Right ventricle myocardium inferior (tissue), 1 donor: ENCODE measurements at places on chromosomes 1 and 21.
A peak's percentile ranks its signal among the peaks of the same experiment; 100 is the strongest.

- DNase-seq: no peak
These were observed 55.8 kb downstream of the SUSD4 start for GRCh38 chr1:223308136-223308535.

GRCh38 chr1:98322086-98322485, 339.4 kb upstream of the SNX7 start:
- DNase-seq: no peak

- no peak for DNase-seq
These were observed 306.6 kb upstream of the PRMT6 start for GRCh38 chr1:106749906-106750305.

- no peak for DNase-seq
These were observed 4.8 kb upstream of the GNPAT start for GRCh38 chr1:231236208-231236591.

- DNase-seq: no peak
These were observed 63.3 kb upstream of the PARP1 start for GRCh38 chr1:226470921-226471866.

GRCh38 chr1:224617410-224618355, 1.6 kb downstream of the CNIH3 start:
- no peak for DNase-seq

DNA sequence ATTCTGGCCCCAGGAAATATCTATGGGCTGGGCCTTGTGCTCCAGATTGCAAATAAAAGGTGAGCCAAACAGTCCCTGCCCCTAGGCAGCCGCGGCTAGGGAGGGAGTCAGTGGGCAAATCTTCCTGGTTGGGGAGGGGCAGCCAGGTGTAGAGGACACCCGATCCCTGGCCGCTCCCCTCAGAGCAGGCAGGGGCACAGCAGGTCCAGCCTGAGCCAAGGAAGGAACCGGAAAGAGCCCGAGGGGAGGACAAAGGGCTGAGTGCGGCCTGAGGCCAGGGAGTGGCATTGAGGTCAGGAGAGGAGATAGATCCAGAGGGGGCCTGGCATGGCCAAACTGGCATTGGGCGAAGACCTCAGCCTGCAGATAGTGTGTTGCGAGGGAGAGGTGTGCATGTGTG, 36.6 kb upstream of the ARF1 start:
- DNase-seq: no peak

GRCh38 chr1:183273300-183273699, 87.2 kb downstream of the LAMC2 start:
- DNase-seq: no peak

DNA sequence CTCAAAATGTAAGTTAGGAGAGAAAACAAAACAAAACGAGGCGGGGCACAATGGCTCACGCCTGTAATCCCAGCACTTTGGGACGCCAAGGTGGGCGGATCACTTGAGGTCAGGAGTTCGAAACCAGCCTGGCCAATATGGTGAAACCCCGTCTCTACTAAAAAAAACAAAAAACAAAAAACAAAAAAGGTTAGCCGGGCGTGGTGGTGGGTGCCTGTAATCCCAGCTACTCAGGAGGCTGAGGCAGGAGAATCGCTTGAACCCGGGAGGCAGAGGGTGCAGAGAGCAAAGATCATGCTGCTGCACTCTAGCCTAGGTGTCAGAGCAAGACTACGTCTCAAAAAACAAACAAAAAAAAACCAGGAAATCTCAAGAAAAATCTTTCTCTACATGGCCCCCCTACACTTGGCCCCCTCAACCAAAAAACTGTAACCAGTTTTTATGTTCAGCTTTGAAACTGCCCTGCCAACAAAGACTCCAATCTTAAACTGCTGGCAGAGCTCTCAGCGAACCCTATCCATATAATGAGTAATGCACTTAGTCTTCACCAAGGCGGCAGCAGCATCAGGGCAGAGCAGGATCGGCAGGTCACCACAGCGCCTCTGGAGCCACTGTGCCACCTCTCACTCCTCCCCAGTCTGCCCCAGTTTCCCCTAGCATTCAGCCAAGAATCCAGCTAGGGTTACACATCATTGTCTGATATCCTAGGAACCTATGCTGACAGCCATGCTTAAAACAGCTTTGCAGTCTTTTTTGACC, 71.7 kb downstream of the JAK1 start:
- no peak for DNase-seq

GRCh38 chr1:184858288-184858687, 103.6 kb upstream of the EDEM3 start:
- DNase-seq: no peak

- DNase-seq: no peak
These were observed 24.1 kb upstream of the DESI2 start for GRCh38 chr1:244628789-244629188.

DNA sequence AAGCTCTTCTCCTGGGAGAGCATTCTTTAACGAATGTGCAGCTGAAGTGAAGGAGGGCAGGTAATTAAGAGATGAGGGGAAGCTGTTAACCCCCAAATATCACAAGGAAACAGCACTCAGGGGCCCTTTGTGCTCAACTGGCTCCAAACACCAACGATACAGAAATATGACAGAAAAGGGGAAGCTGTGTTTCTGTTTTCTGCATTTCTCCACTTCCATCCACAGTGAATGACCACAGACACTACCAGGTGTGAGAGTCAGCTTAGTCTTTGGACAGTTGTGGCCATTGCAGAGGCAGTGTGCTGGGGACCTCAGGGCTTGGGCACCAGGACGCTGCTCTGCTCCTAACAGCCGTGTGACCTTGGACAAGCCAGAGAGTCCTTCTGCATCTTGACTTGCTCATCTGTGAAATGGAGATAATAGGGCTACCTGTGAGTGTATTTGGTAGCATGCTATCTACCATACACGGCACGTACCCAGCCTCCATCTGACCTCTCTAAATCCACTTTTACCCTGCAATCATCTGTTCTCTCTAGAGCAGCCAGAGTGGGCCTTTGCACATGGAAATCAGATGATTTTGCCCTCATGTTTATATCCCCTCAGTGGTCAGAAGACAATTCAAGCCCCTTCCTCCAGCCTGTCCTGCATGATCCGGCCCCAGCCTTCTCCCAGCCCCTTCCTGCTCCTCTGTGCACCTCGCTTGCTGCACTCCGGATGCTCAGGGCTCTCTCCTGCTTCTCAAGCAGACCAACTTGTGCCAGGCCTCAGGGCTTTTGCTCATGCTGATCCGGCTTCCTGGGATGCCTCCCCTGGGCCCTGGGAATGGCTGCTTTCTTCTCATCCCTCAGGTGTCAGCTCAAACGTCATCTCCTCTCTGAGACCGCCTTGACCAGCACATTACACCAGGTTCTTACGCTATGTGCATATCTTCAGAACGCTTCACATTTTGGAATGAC, 4.7 kb upstream of the TINAGL1 start:
- no peak for DNase-seq

- no peak for DNase-seq
These were observed 403.1 kb downstream of the RRAGC start for GRCh38 chr1:38456531-38456876.

DNA sequence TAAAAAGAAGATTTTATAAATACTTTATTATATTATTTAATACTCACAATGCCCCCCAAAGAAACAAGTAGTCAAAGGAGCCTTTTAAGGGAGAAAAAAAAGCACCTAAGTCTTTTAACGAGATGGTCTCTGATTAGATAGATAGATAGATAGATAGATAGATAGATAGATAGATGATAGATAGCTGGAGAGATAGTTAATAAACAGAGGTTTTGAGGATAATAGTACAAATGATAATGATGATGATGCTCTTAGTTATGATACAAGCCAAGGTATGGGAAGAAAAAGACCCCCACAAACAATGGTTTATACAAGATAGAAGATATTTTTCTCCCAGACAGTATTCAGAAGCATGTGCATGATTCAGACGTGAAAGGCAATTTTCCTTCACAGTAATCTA, 14.6 kb upstream of the EDEM3 start:
- DNase-seq: no peak

GRCh38 chr1:71311376-71311775, 230.5 kb upstream of the ZRANB2 start:
- DNase-seq: no peak

DNA sequence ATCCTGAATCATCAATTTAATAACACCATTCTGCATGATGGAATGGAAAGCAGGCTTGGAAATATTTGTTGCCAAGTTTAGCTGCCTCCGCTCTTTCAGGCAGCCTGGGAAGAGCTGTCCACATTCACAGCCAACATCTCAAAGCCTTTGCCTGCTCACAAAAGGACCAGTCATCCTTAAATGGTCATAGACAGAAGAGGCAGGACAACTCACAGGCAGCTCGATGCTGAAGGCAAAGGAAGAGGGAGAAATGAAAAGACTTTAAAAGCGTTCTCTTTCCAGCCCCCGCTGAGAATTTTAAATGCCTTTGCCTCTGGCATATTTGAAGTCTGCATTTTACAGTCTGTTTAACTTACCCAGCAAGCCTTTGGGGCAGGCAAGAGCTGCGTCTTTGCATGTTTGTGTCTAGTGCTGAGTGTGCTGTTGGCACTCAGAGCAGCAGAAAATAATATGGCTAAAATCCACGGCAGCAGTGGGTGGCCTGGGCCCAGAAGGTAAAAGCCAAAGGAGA, 68.9 kb downstream of the NMNAT2 start:
- no peak for DNase-seq

GRCh38 chr1:210490781-210491180, 162.1 kb downstream of the HHAT start:
- DNase-seq: no peak

- DNase-seq: peak; percentile 82
These were observed 53.4 kb downstream of the TOMM20 start for GRCh38 chr1:235075048-235075776.

- no peak for DNase-seq
These were observed 275.4 kb upstream of the USP24 start for GRCh38 chr1:55490547-55490946.

DNA sequence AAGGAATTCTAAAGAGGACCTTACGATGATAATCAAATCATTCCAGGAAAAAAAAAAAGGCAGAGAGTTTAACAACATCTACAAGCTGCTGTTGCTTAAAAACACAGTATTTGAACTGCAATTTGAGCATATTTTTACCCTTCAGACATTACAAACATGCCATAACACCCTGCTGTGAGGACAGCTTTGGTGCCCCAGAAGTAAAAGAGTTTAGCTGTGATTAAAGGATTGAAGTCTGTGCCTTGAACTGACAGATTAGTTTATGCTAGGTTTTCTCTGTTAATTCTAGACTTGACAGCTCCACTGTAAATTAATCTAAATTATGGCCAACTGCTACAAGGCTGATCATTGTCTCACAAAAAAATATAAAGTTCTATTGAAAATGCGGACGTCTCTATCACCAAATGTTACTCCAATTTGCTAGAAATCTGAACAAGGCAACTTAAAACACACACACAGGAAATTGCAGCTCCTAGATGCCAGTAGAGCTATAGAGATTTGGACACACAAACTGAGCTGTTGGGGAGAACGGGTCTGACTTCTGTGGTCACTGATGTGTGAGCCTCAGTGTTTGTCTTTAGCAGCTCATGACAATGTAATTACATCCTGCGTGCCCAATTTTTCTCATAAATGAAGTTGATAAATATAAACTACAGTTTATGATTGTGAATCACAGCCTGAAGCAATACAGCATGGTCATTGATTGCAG, 217.9 kb downstream of the NTNG1 start:
- no peak for DNase-seq

- no peak for DNase-seq
These were observed 42.8 kb upstream of the PADI1 start for GRCh38 chr1:17161926-17162800.

DNA sequence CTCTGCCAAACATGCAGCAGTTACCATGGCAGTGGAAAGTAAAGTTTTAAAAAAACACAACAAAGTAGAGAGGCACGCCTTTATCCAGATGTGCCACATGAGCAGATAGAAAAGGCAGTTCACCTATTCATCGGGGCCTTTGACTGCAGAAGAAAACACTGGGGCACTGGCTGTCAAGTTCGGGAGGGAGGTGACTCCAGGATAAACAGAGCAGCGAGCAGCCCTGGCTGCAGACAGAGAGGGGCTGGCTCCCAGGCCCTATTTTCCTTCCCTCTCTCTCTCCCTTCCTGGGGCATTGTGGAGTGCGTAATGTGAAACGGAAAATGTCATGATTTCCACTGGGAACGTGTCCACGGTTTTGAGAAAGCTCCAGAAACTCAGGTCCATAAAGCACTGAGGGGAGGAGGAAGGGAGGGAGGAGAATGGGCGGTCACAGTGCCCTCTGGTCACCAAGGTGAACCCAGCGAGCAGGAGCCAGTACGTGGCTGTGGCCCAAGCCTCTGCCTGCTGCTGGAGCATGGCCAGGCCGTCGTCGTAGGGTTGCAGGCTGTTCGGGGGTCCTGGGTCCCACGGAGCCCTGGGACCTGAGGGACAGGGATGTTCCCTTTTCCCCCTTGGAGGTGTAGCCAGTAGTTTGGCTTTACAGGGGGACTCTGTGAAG, 114.7 kb upstream of the IRF2BP2 start:
- peak; percentile 85 for DNase-seq

DNA sequence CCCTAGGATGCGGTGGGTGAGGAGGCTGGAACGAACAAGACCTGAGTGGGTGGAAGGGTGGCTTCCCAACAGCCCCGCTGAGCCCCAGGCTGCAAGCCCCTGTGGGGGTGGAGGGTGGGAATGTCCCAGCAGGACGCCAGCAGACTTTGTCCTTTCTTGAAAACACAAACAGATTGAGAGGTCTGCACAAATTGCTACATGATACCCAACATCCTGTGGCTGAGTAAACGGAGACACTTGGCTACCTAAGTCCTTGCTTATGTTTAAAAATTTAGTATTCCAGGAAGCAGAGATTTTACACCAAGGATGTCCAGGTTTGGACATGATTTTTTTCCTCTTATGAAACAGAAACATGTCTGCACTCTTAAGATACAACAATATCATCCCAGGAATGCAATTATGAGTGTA, 11.8 kb upstream of the F3 start:
- no peak for DNase-seq

DNA sequence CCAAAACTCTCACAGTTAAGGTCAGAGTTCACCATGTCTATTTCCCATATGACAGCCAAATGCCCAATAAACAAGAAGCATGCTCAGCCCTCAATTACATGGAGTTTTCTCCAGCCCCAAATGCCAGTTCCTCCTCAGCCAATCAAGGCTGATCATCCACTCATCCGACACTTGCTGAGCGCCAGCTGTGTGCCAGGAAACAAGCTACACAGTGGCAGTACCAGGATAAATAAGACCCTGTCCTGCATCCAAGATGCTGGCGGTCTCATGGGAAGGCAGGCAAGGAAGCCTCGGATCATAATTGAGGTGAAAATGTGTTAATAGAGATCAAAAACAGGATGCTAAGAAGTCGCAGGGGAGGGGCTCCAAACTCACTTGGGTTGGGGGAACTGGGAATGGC, 7.7 kb downstream of the ZBTB17 start:
- no peak for DNase-seq
